ENCODE measurements at places on chromosomes 12 and 14. TPM values are rescaled to one million over a fixed set of nuclear protein-coding genes. Genes with fewer than 3 reads are reported as not detected.

The KSR2 gene
- 1.3 TPM for total RNA-seq

The MIPOL1 gene
- 4.9 TPM for total RNA-seq

The TAS2R50 gene
- 0.98 TPM for total RNA-seq

The EML5 gene
- 1.2 TPM for total RNA-seq

The PLD4 gene
- total RNA-seq: not detected

The DIABLO gene
- total RNA-seq: 56.6 TPM

All from colonic mucosa (tissue), 4 donors.